ENCODE measurements at places on chromosomes 13 and 19.

- no peak for DNase-seq
Observed at GRCh38 chr13:51524312-51524711, 60.0 kb upstream of the WDFY2 start.

DNA sequence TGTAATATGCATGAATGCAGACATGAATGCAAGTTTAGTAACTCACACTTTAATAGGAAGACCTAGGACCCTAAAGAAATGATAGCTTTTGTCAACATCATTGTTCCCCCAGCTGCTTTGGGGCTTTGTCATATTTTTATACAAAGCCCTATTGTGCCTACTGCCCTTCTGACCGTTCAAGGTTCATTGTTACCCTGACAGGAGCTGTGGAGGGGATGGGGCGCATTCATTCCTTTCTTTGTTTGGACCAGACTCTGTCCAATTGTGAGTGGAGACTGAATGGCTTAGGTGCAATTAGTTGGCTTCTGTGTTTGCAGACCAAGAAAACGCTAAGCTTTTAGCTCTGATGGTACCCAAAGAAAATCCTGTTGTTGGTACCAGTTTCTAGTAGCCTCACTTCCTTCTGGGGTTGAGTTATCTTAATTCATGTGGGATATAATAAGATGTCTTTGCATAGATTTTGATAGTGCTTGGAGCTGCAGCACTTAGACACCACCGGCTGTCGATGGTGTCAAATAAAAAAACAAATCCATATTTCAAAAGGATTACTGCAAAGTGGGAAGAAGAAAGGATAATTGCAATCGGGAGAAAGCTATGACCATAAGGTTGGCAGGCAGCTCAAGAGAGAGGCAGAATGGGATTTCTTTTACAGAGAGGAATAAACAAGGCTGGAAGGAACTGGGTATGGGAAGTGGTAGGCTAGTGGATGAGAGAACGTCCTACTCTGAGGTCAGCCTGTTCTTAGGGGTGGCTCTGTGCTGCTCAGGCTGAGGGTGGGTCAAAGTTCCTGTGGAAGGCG lies 133.9 kb upstream of the TMTC4 start:
- DNase-seq: no peak

- DNase-seq: no peak
Observed at GRCh38 chr13:113902481-113902880, 38.6 kb upstream of the GAS6 start.

- no peak for DNase-seq
Observed at GRCh38 chr19:14395710-14396336, 14.6 kb downstream of the ADGRE5 start.

GRCh38 chr19:11096210-11096841 lies 7.1 kb downstream of the LDLR start:
- DNase-seq: peak; percentile 84

DNA sequence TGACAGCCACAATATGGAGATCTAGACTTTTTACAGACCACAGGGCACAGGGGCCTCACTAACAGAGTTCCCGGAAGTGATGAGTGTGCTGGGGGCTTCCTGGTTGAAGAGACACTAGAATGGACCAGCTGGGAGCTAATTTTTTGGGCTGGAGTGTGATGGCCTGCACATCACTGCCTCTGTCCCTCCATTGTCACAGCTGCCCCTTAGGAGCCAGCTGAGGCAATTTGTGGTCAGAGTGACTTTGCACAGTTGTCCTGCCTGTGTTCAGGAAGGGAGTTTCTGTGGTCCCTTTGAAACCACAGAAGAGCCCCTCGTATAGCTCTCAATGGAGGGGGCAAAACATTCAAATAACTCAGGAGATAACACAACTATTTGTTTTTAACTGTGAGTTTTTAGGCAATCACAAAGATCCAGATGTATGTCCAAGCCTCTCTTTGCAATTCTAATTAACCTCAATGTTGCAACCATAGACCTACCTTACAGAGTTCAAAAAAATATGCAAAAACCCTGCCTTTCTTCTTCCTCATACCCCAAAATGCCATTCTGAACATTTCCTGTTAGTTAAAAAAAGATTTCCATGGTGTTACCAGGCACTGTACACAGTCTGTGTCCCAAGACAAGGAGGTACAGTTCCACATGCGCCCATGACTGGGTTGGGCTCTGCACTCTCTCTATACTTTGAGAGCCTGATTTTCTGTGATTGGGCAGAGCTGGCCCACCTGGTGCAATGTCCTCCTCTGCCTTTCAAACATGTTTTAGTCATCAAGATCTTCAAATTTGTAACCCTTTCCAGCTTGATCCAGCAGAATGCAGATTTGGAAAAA lies 2.4 kb downstream of the ALOX5AP start:
- no peak for DNase-seq

DNA sequence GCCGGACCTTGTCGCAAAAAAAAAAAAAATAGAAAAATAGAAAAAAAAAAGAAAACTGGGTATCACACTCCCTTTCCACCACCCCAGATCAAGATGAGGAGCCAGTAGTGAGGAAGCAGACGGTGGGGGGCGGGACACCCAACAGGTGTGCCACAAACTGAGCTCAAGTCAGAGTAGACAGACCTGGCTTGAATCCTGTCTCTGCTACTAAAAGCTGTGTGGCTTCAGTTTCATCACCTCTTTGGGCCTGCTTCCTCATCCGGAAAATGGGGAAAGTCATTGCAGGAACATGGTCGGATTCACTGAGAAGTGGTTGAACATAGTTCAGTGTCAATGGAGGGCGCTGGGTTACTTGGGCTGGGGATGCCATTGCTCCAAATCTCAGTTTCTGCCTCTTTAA lies 2.9 kb downstream of the HIF3A start:
- no peak for DNase-seq

DNA sequence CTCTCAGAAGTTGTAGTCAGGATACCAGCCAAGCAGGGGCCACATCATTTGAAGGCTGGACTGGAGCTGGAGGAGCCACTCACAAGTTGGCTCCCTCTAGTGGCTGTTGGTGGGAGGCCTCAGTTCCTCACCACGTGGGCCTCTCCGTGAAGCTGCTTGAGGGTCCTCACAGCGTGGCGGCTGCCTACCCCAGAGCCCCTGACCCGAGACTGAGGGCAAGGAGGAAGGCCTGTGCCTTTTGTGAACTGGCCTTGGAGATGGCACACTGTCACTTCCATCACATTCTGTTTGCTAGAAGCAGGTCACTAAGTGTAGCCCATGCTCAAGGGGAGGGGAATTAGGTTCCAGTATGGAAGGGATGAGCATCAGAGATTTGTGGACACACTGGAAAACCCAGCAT lies 14.6 kb downstream of the GNA11 start:
- no peak for DNase-seq

DNA sequence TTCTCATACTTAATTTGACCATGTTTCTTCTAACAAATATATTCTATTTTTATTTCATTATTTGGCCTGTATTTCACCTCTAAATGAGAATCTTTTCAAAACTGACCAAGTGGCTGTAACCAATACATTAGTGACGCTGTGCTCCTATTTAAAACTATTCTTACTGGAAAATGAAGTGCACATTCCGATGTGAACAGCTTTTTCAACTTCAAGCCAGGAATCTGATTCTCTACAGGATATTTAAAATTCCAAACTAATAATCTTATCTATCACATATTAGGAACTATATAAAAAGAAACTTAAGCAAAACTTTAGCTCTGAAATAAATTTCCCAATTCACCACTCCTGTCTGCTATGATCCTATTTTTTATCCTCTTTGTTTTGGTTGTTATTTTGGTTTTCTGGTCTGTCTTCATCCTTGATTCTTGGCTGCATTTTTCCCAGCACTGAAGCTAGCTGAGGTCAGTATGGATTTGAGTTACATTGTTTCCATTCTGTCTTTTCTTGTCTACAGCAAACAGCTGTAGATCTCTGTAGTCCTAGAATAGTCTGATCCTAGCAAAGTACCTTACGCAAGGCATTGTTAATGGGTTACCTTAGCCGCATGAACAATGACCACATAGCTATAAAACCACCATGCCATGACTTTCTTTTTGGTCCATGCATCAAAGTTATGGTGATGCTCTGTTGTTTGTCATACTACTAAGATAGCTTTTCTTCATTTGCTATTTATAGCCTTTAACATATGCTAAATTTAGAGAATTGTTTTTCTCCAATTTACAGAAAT lies 748.6 kb upstream of the SPRY2 start:
- DNase-seq: no peak

GRCh38 chr13:71456136-71456535 lies 410.9 kb downstream of the DACH1 start:
- no peak for DNase-seq
